NB4 (cell line): ENCODE measurements at places on chromosomes 13 and 19.
A peak's percentile ranks its signal among the peaks of the same experiment; 100 is the strongest.

DNA sequence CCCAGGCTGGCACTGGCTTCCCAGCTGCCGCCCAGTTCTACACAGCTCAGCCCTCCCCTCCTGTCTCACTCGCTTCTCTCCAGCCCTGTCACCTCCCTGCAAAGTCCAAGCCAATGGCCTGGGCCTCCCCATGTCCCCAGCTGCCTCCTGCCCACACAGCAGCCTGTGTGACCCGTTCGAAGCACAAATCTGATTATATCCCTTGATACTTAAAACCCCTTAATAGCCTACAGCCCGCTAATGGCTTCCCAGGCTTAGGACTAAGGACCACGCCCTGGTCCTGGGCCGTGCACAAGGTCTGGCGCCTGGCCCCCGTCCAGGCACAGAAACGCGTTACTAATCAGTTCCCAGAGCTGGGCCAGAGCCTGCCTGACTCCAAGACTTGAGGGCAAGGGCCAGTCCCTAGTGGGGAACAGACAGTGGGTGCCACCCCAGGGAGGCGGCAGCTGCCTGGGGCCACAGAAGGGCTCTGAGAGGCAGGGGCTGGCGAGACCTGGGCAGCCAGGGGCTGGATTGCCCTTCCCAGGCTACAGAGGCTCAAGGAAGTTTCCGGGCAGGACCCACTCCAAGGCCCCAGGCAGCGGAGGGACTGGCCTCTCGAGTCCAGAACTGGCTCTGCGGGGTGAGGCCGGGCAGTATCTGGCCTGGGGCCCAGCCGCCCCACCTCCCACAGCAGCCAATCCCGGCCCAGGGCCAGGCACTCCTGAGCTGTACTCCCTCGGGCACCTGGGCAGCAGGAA is 10.4 kb downstream of the XAB2 start:
- no peak for DNase-seq

DNA sequence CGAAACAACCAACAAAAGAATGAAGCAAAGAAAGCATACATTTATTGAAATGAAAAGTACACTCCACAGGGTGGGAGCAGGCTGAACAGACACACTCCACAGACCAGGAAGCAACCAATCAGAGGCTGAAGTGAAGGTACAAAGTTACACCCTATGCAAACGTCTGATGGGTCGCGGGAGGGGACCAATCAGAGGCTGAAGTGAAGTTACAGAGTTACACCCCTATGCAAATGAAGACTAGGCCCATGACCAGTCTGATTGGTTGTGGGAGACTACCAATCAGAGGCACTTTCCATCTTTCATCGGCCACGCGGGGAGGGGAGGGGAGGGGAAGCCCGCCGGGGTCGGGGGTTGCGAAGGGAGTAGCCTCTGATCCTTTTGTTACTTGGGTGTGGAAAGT is 12.4 kb upstream of the FBL start:
- no peak for DNase-seq

GRCh38 chr19:3374369-3375112 is 8.2 kb downstream of the NFIC start:
- DNase-seq, result peak; percentile 39

DNA sequence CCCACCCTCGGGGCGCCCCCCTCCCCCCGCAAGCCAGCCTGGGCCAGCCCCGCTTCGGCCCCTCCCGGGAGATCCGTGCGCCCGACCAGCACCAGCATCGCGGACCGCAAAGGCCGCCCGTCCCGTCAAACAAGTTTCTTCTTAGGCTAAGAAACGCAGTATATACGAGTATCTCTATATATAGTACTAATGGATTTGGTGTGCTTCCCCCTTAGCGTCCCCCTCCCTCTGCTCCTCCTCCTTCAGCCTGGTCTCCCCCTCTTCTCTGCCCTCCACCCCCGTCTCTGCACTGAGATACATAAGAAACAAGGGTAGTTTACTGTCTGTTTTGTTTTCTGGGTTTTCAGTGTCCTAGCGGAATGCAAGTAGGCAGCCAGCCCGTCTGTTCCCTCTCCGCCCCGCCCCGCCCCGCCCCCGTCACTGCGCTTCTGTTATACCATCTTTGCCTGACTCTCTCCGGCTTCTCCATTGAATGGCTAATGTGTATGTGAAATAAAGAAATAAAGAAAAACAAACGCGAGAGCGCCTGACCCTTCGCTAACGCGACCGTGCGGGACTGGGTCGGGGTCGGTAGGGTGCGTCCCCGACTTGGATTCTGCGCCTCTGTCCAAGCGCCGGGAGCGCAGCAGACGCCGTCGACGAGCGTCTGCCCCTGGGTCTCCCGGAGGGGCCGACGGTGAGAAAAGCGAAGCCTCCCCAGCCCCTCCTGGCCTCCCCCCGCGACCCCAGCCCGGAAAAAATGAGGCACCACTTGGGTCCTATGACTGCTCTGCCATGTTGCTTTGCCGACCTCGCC is 4.2 kb downstream of the LYL1 start:
- peak; percentile 90 for DNase-seq

DNA sequence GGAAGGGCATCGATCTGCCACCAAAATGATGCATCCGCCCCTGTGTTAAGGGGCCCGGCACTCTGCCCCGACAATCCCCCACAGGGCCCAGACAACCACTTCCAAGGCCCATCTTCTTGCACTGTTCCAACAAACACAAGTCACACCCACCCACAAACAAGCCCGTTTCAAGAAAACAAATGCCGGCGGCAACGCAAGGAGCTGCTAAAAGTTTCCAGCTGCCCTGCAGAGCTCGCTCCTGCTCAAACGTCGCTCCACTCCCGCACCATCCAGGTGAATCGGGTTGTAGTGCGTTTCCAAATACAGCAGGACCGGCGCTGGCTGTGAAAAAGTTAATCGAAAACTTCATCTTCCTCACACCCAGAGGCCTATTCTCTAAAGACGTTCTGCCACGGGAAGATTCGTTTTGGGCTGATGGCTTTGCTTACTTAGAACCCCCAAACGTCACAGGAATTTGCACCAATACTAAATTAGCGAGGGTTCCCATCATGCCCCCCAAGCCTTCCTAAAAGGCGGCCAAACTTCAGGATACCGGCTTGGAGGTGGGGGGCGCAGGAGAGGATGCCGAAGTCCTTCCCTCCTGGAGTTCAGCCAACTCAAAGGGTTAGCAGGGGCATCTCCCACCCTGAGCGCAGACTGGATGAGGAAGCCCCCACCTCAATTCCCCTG is 107.4 kb upstream of the DOCK9 start:
- DNase-seq, result no peak

DNA sequence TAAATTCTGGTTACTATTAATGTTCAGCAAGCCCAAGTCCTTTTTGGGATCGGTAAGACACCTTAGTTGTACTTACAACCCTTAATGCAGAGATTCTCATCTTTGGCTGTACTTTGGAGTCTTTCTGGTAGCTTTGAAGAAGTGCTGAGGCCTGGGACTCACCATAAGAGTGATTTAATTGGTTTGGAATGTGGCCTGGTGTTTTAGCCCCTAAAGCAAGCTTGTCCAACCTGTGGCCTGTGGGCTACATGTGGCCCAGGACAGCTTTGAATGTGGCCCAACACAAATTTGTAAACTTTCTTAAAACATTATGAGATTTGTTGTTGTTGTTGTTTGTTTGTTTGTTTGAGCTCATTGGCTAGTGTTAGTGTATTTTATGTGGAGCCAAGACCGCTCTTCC is 215.3 kb downstream of the ZIC5 start:
- DNase-seq, result no peak

GRCh38 chr13:20588529-20589110 is 21.7 kb downstream of the IFT88 start:
- DNase-seq, result no peak

DNA sequence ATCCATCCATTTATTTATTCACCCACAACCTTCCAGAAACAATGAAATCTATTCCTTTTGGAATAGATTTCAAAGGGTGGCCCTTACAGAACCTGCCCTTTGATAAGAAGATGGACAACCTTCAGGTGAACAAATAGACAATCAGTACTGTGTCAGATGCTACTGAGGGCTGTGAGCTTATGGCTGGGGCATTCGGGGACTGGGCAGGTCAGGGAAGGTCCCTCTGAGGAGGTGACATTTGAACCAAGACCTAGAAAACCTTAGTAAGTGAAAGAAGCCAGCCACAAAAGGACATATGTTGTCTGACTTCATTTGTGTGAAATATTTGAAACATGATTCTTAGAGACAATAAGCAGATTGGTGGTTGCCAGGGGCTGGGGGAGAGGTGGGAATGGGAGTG is 15.7 kb downstream of the ACTL9 start:
- DNase-seq, result no peak

DNA sequence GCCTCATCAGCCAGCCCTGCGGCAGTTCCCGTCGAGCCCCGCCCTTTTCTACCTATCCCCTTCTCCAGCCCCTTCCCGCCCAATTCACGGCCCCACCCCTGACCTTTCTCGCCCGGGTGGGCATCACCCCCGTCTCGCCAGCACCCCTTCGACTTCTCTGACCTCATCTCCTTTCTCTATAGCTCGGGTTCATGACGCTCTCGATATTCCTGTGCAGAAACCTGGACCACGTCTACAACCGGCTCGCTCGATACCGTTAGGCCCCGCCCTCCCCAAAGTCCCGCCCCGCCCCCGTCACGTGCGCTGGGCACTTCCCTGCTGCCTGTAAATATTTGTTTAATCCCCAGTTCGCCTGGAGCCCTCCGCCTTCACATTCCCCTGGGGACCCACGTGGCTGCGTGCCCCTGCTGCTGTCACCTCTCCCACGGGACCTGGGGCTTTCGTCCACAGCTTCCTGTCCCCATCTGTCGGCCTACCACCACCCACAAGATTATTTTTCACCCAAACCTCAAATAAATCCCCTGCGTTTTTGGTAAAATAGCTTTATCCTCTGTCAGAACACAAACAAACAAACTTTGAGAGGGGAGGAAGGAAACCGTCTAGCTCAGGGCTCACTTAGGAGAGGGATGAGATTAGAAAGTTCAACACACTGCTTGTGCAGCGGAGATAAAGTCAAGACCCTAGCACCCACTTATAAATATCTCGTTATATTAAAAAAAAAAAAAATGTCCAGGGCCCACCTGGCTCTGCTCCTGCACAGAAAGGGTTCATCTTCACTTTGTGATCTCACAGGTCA is 5.1 kb downstream of the CD37 start:
- peak; percentile 82 for DNase-seq

- DNase-seq, result peak; percentile 60
These were observed 609 bp downstream of the EPS15L1 start for GRCh38 chr19:16470911-16471811.

DNA sequence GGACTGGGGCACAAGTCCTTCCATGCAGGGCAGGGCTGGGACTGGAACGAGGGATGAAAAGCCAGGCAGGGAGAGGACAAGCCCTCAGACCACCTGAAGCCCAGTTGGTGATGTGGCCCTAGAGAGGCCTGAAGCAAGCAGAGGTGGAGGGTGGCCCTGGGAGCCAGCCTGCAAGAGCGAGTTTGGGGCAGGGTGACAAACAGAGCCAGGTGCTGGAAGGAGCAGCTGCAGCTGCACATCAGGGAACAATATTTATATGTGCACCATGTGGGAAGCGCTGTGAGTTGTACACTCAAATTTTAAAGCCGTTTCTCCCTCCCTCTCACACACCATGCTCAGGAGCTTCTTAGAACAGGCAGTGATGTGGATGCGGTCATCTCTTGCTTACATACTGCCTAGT is 67.8 kb downstream of the FGF9 start:
- no peak for DNase-seq

DNA sequence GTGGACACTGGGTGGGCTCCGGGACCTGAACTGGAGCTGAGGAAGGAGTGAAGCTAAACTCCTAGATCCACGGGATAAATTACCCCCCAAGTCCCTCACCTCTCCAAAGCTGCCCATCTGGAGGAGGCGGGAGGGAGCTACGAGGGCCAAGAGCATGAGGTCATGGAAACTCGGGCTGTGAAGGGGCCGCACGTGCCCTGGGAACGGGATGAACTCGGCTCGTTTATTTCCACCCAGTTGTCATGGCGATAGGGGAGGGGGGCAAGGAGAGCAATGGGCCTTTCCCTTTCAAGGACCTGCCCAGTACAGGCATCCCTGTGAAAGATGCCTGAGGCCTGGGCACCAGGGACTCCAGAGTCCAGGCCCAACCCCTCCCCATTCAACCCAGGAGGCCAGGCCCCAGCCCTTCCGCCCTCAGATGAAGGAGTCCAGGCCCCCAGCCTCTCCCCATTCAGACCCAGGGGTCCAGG is 3.8 kb downstream of the PPP1R12C start:
- no peak for DNase-seq

GRCh38 chr13:97692628-97693027 is 258.7 kb downstream of the RAP2A start:
- no peak for DNase-seq

GRCh38 chr19:48650974-48651682 is 5.1 kb upstream of the CA11 start:
- no peak for DNase-seq

DNA sequence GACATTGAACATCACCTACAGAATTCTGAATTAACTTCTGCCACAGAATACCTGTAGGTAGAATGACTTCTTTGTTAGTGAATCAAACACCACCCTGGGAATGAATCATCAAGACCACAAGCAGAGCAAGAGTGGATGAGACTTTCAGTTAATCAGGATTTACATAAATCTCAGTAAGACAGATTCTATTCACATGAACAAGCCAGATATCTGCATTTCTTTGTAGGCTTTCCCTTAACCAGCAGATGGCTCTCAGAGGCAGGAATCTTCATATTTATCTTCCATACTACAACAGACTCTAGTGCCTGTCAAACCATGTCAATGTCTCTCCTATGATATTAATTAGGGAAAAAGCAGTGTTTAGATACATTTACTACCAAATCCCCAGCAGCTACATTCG is 412.1 kb downstream of the KLF12 start:
- DNase-seq, result no peak

DNA sequence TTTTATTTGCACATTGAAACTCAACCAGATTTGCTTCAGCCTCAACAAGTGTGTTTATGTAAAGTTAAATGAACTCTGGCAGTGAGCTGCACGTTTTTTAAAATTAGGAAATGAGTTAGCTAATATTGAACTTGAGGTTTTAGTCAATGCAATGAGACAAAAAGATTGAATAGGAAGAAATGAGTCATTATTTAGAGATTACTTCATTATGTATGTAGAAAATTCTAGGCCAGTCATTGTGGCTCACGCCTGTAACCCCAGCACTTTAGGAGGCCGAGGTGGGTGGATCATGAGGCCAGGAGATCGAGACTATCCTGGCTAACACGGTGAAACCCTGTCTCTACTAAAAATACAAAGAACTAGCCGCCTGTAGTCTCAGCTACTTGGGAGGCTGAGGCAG is 22.8 kb upstream of the CD70 start:
- DNase-seq, result no peak

DNA sequence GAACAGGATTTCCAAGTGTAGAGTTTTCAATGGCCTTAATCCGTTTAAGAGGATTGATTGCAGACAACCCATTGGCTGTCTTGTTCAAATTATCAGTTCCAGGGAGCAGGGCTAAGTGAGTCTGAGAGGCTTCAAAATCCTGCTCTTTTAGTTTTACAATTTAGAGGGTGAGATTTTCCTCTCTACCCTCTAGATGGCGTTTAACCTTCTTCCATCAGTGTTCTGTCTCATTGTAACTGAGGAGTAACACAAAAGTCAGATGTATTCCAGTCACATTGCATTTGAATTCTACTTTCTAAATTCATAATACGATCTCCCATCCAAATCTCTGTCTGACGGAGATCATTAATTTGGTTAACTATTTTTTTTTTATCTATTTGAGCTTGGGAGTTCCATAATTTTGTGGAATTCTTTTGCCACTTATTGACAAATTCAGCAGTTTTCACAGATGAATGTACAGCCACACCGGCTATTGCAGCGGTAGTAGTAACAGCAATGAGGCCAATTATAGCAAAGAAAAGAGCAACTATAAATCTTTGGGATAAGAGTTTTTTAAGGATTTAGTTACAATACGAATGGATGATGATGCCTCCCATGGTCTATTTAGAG is 7.8 kb upstream of the C19orf84 start:
- peak; percentile 58 for DNase-seq

GRCh38 chr13:35994131-35994966 is 136.8 kb downstream of the DCLK1 start:
- DNase-seq, result no peak
